Central memory CD8-positive, alpha-beta T cell (primary cell): ENCODE measurements at places on chromosomes 6 and 20.

GRCh38 chr6:108862479-108863191 lies 14.4 kb downstream of the ARMC2 start:
- H3K27me3 ChIP-seq = no peaks in the 10 kb centered on the region
- peaks cover 7% of the 10 kb centered on the region for H3K4me1 ChIP-seq
- no peak overlapping the region for H3K4me3 ChIP-seq
- H3K27ac ChIP-seq = peak overlapping the region; percentile 32
- H3K36me3 ChIP-seq = peaks cover 14% of the 10 kb centered on the region

GRCh38 chr20:41865938-41866337 lies 247.8 kb upstream of the CHD6 start:
- no peaks in the 10 kb centered on the region for H3K36me3 ChIP-seq
- no peak overlapping the region for H3K27ac ChIP-seq
- no peak overlapping the region for H3K4me3 ChIP-seq
- DNase-seq = no peak
- peaks cover 6% of the 10 kb centered on the region for H3K27me3 ChIP-seq

DNA sequence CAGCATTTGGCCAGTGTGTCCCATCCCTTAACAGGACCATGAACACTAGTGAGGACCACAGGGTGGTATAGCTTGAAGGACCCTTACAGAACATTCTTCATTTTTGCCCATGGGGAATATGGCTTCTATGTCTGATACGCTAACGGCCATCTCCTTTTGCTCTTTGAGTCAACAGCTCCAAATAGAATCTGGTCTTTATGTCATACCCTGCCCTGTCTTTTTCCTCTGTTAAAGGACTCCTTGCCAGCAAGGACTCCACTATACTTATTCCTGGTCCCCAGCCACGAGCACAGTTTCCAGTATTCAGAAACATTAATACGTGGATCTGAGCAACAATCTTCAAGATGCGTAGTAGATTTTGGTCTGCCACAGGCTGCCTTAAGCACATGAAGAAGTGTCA lies 22.5 kb downstream of the SERPINB1 start:
- peaks cover under 1% of the 10 kb centered on the region for H3K4me1 ChIP-seq
- H3K36me3 ChIP-seq = peaks cover 2% of the 10 kb centered on the region
- H3K27ac ChIP-seq = no peak overlapping the region
- H3K27me3 ChIP-seq = no peaks in the 10 kb centered on the region

GRCh38 chr6:150069706-150070105 lies 785 bp upstream of the ULBP3 start:
- H3K27me3 ChIP-seq = no peaks in the 10 kb centered on the region
- DNase-seq = no peak
- H3K4me1 ChIP-seq = peaks cover 28% of the 10 kb centered on the region
- H3K27ac ChIP-seq = peak overlapping the region; percentile 67
- H3K4me3 ChIP-seq = peak overlapping the region; percentile 93

DNA sequence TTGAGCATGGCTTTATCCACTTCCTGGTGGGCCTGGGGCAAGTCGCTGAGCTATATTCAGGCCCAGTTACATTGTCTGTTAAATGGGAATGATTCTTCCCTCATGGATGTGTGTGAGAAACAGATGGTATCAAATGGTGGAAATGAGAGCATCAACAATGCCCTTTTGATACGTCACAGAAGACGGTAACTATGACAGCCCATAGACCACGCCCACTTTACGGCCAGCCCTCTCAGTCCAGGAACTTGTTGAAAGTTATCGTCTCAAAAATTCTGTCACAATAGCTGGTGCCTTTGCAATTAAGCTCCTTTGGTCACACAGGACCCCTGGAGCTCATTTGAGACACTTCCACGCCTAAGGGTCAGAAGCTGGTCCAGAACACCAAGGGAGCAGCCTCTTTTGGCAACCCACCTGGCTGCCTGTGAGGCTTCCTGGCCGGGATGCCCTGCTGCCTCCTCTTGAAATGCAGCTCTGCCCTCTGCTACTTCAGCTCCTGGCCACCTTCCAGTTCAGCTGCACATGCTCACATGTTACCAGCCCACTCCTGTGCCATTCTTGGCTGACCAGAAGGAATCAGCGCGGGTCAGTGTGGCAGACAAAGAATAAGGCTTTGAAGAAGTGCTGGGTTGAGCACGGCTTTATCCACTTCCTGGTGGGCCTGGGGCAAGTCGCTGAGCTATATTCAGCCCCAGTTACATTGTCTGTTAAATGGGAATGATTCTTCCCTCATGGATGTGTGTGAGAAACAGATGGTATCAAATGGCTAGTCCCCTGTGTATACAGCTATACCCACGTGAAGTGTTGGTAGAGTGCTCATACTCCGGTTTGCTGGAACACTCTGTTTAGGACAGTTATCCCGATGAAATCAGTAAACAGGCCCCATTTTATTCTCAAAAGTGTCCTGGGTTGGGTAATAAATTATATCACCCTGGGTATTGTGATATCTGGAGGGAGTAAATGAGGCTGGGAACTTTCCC lies 199.2 kb upstream of the SUPT3H start:
- no peak overlapping the region for H3K4me3 ChIP-seq
- H3K4me1 ChIP-seq = peaks cover 19% of the 10 kb centered on the region
- H3K27me3 ChIP-seq = no peaks in the 10 kb centered on the region
- no peak overlapping the region for H3K27ac ChIP-seq

DNA sequence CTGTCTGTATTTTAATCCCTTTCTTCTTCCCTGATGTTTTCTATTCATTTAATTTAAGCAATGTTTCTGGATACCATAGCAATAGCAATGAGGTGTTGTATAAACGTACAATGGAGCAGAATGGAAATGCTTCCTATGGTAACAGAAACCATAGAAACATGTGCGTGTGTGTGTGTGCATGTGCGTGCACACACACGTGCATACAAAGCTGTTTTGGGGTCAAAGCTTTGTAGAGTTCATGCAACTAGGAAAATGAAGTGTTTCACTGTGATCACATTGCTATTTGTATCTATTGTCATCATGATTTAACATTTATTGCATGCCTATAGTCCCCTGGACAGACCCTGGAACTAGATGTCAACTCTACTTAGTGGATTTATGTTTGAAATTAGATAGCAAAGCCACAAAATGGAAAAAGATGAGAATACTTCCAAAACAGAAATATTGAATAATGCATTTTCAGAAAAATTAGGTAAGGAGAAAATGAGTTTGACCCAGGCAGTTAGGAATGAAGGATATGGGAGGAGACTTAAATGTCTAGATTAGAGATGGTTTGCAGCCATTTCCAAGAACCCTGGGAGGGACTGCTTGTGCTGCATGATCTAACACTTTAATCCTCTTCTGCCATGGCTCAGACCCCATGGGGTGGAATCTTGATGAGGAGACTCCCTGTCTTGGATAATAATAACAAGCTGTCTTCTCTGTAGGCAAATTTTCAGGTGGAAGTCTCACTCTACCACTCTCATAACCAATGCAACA lies 124.4 kb downstream of the TRMT11 start:
- no peak for DNase-seq
- no peaks in the 10 kb centered on the region for H3K4me1 ChIP-seq
- no peaks in the 10 kb centered on the region for H3K36me3 ChIP-seq
- H3K27me3 ChIP-seq = no peaks in the 10 kb centered on the region
- H3K4me3 ChIP-seq = no peak overlapping the region
- H3K27ac ChIP-seq = no peak overlapping the region

DNA sequence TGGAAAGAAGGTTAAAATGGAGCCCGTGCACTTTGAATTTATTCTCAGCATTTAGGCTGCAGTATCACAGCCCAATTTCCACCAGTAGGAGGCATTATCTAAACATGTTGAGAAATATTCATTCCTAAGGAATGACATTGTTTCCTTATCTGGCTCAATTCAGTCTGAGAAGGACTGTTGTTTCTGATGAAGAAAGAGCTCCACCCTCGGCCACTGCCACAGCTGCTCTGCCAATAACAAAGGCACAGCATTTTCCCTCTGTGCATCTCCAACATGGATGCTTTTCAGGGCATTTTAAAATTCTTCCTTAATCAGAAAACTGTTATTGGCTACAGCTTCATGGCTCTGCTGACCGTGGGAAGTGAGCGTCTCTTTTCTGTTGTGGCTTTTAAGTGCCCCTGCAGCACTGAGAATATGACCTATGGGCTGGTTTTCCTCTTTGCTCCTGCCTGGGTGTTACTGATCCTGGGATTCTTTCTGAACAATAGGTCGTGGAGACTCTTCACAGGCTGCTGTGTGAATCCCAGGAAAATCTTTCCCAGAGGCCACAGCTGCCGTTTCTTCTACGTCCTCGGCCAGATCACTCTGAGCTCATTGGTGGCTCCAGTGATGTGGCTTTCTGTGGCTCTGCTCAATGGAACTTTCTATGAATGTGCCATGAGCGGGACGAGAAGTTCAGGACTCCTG lies at the start of gene CALHM5:
CALHM5 (plus strand) TSS at position 216 of the 687 bp plus-strand sequence; CDS start at position 274, 58 bp downstream.
- no peak within 1 kb of the TSS for H3K27ac ChIP-seq
- no peaks in the 10 kb centered on the region for H3K36me3 ChIP-seq
- DNase-seq = no peak
- no peaks in the 10 kb centered on the region for H3K4me1 ChIP-seq
- H3K27me3 ChIP-seq = peaks cover 9% of the 10 kb centered on the region

DNA sequence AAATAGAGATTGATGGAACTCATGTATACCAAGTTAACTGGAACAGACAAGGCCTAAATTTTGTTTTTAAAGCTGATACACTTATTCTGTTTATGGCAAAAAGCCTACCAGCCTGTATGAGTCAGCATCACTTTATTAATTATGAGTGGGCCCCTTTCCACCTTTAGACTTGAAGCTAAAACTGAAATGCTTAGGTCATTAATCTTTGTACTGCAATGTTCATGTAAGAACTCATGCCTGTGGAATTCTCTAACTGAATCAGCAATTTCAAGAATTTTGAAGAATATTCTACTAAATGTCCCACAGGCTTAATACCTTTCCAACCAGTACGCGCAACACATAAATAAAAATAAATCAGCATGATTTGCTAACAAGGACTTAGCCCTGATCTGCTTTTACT lies 140.2 kb upstream of the PHACTR1 start:
- H3K27ac ChIP-seq = no peak overlapping the region
- H3K4me1 ChIP-seq = no peaks in the 10 kb centered on the region
- no peak overlapping the region for H3K4me3 ChIP-seq

DNA sequence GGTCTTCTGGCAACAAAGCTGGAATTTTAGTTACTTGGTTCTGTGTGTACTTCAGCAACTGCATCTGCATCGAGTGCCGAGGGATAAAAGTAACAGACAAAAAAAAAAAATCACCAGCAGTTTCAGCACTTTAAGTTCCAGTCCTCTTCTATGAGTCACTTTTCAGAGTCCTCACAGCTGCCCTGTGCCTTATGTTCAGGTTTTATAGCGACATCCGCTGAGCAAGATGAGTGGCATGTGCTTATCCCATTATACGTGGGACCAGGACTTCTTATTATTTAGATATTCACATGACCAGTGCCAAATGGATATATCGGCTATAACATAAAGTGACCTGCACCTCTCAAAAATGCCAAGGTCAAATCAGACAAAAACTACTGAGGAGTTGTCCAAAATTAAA lies 242.9 kb downstream of the FOXA2 start:
- H3K27me3 ChIP-seq = no peaks in the 10 kb centered on the region
- no peak overlapping the region for H3K4me3 ChIP-seq

- no peak overlapping the region for H3K27ac ChIP-seq
- DNase-seq = no peak
- H3K4me3 ChIP-seq = no peak overlapping the region
Measured at GRCh38 chr6:111975466-111975865, 78.4 kb upstream of the CCN6 start.

GRCh38 chr6:56663344-56663743 lies 20.7 kb upstream of the DST start:
- no peaks in the 10 kb centered on the region for H3K4me1 ChIP-seq
- no peak for DNase-seq
- no peak overlapping the region for H3K27ac ChIP-seq
- H3K36me3 ChIP-seq = no peaks in the 10 kb centered on the region

DNA sequence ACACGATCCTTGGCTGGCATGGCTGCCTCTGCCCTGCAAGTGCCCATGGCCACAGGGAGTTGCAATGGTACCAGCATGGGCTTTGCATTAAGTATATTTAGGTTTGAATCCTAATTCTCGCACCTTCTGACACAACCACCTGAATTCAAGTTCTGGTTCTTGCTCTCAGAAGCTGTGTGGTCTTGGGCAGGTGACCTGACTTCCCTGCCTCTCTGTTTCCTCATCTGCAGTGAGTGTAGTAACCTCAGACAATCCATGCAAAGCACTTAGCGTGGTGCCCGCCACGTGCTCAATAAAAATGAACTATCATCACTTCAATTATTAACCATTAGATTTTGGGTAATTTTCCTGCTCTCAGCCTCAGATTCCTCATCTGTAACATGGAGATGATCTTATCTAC lies 378.8 kb upstream of the ARID1B start:
- H3K27me3 ChIP-seq = peaks cover 37% of the 10 kb centered on the region
- H3K27ac ChIP-seq = no peak overlapping the region
- peaks cover 23% of the 10 kb centered on the region for H3K4me1 ChIP-seq
- H3K36me3 ChIP-seq = peaks cover 2% of the 10 kb centered on the region
